ENCODE measurements at places on chromosomes 6 and 20.
A peak's percentile ranks its signal among the peaks of the same experiment; 100 is the strongest.

DNA sequence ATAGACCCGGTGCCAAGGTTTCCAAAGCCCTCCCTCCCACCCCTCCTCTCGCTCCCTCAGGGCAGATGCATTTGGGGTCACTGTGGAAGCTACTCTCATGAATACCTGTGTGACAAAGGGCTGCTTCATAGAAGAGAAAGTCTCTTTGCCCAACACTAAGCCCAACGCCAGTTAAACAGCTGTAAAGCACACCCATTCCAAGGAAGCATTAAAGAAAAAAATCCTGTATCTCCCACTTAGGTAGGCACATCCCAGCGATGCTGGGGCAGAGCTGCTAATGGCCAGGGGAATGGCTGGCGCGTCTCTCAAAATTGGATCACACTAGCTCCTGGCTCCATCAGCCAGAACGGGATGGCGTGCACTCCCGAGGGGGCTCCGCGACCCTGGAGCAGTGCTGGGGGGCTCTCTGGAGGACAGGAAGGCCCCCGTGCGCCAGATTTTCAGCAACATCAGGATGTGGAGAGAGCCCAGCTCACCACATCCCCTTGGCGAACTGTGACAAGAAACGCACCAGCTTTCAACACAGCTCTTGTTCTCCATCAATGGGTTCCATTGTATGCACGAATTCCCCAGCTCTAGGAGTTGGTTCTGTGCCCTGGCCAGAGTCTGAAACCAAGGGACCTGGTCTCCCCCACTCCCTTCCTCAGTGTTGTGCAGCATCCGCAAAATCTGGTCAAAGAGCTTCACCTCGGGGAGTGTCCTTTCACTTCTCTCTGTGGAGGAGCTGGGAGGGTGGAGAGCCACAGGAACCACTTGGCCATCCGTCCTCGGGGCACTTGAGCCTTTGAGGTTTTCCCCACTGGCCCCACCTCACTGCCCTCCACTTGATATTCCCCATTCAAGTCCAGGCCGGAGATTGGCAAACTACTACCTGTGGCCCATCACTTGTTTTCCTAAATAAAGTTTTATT, 74.1 kb downstream of the TFAP2C start:
- DNase-seq: no peak

DNA sequence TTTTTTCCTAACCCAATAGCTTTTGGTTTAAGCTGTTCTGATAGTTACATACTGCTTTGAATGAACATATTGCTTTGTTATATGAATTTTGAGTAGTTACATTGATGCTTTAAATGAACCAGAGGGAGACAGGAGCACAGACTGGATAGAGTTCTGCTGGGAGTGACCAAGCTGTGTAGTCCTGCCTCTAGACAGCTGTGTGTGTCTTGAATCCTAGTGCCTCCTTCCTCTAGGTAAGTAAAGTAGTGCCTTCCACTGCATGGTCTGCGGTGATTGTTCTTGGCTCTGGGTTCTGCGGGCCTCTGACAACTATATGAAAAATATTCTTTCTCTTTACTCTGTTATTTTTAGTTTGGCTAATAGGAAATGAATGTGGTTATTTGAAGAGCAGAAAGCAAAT, 46.0 kb upstream of the ADGRG6 start:
- DNase-seq: no peak

GRCh38 chr20:51860111-51860882, 58.0 kb upstream of the SALL4 start:
- no peak for DNase-seq

- DNase-seq: no peak
Observed at GRCh38 chr6:52389264-52389625, 27.3 kb downstream of the PAQR8 start.

GRCh38 chr6:16437095-16437494, 198.7 kb downstream of the GMPR start:
- DNase-seq: no peak

DNA sequence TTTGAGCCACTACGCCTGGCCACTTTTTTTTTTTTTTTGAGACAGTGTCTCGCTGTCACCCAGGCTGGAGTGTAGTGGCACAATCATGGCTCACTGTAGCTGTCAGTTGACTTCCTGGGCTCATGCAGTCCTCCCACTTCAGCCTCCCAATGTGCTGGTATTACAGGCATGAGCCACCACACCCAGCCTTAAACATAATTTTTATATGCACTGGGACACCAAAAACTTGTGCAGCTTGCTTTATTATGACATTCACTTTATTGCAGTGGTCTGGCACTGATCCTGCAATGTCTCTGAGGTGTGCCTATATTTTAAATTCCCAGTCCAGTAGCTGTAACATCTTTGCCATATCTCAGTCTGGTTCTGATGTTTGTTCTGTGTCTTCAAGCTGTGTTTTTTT, 34.7 kb downstream of the KAT14 start:
- DNase-seq: no peak

- DNase-seq: no peak
Observed at GRCh38 chr6:76631622-76632021, 559.2 kb upstream of the IMPG1 start.

GRCh38 chr6:34110610-34111009, 35.3 kb downstream of the GRM4 start:
- DNase-seq: no peak

GRCh38 chr6:4848382-4849068, 72.3 kb downstream of the CDYL start:
- DNase-seq: no peak

DNA sequence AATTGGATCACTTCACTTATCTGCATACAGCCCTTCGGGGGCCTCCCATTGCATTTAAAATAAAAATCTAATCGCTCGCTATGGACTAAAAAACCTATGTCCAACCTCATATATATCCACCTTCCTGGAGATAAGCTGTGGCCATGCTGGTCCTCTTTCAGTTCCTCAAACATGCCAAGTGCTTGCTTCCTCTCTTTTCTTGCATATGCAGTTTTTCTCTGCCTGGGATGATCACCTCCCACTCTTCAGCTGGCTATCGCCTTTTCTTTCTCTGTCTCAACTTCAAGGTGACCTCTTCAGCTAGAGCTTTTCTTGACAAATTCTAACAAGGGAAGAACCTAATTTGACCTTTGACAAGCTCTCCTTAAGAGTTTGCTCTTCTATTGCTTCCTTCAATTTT, 5.6 kb upstream of the TFB1M start:
- DNase-seq: no peak

- DNase-seq: no peak
Observed at GRCh38 chr6:3285732-3286131, 27.0 kb downstream of the PSMG4 start.

GRCh38 chr6:155974811-155975323, 519.2 kb upstream of the NOX3 start:
- no peak for DNase-seq

- DNase-seq: no peak
Observed at GRCh38 chr6:122033564-122034181, 365.8 kb upstream of the HSF2 start.

DNA sequence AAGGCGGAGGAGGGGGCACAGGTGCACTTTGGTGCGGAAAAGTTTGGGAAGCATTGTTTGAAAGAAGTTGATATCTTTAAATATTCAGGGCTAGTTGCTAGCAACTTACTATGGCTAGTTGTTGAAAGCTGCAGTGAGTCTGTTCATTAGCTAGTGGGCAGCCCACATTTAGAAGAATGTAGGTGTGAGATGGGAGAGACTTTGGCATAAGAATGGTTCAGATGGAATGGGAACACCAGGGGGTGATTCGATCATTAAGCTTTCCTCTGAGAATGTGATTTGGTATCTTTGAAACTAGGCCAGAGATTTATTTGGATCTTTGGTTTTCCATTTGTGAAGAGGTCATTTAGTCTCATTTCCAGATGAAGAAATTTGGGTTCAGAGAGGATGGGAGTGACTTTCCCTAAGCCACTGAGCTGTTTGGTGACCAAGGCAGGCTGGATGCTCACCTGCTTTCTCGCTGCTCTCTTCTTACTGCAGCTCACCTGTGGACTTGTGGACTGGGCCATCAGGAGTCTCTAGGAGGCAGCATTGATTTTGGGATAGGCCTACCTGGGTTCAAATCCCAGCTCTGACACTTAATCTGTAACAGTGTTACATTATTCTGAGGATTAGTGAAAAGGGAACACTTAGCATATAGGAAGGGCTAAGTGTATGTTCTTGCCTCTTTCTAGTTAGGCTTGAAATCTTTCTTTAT, 62.9 kb downstream of the CARMIL1 start:
- no peak for DNase-seq

DNA sequence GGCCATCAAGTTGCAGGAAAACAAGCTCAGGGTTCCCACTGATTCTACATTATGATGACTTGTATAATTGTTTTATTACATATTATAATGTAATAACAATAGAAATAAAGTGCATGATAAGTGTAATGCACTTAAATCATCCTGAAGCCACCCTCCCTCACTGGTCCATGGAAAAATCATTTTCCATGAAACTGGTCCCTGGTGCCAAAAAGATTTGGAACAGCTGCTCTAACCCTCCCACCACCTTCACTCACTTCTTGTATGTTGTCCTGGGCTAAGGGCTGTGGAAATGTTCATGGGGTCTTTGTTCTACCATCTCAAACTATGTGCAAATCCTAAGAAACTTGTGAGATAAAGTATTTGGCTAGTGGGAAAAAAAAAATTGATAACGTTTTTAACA, 133.8 kb downstream of the LRRC1 start:
- no peak for DNase-seq

GRCh38 chr6:107330168-107330567, 129.2 kb downstream of the PDSS2 start:
- peak; percentile 58 for DNase-seq

DNA sequence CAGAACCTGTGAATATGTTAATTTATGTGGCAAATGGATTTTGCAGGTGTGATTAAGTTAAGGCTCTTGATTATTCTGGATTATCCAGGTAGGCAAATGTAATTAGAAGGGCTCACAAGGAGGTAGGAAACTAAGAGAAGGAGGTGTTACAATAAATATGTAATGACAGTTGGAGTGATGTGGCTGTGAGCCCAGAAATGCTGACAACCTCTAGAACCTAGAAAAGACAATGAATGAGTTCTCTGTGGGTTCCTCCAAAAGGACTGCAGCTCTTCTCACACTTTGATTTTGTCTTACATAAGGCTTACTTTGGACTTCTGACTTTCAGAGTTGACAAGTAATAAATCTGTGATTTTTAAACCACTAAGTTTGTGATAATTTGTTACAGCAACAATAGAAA, 406.6 kb upstream of the EPHA7 start:
- no peak for DNase-seq

- no peak for DNase-seq
Observed at GRCh38 chr20:47019121-47019824, 124.6 kb downstream of the EYA2 start.

- no peak for DNase-seq
Observed at GRCh38 chr6:39294133-39294532, 20.1 kb downstream of the KCNK17 start.
